WERI-Rb-1 (cell line): ENCODE measurements at places on chromosomes 11 and 22.

DNA sequence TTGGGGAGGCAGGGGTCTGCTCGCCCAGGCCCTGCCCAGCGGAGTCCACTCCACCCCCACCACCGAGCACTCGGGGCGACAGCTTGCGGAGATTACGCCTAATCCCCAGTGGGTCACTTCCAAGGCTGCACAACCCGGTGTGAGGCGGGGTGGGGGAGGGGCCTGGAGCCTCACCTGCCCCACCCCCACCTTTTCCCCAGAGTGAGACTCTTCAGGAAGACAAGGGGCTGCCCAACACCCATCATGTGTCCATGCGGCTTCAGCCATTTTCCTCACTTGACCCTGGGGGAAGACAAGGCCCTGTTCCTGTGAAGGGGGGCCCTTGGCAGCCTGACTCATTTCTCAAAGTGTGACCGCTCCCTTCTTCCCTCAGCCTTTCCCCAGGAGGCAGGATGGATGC lies 12.5 kb downstream of the SYNGR1 start:
- peak; percentile 97 for DNase-seq

GRCh38 chr11:108967571-108967970 lies 302.7 kb downstream of the DDX10 start:
- peak; percentile 62 for DNase-seq

DNA sequence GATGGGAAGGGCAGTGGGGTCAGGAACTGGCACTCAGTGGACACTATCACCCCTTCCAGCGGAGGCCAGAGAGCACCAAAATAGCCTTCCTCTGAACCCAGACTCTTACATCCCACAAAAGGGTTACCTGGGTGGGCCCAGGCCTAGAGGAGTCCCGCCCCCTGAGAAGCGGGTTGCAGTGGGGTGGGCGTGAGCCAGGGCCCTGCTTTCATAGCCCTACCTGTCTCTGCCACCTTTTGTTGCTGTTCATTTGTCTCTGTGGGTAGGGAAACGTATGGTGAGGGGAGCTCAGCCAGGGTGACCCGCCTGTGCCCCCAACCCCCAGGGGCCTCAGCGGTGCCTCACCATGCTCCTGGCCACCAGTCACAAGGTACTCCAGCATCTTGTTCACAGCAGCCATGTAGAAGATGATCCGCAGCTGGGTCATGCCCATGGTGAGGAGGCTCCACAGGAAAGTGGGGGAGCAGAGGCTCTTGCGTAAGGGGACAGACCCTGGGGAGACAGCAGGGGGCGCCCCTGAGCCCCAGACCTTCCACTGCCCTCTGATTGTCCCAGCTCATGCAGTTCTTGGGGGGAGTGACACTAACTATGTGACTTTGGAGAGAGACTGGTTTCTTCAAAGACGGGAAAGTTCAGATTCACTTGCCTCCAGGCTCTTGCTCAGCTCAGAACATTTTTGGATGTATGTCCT lies 24.0 kb downstream of the SLC43A1 start:
- DNase-seq = peak; percentile 64

- DNase-seq = peak; percentile 19
These were observed 16.8 kb upstream of the LDLRAD3 start for GRCh38 chr11:35927104-35927503.

- DNase-seq = no peak
These were observed 1397.3 kb upstream of the TENM4 start for GRCh38 chr11:80838153-80838552.

GRCh38 chr11:74100231-74100630 lies 70.6 kb downstream of the C2CD3 start:
- no peak for DNase-seq
